Cerebellar cortex (tissue), 1 donor: ENCODE measurements at places on chromosomes 16 and 17.
A peak's percentile ranks its signal among the peaks of the same experiment; 100 is the strongest.

DNA sequence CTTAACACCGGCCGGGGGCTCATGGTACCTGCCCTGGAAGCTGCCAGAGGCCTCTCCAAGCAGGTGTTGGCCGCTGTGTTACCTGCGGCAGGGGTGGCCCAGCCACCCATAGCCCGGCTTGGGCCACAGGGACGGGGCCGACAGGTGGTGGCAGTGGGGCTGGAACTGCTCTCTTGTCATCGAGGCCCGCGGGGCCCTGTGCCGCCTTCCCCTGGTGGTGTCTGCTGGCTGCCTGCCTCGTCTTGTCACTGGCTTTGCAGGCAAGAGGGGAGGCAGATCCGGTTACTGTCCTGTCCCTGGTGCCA is 27.1 kb downstream of the GSE1 start:
- DNase-seq: no peak

GRCh38 chr16:53892155-53892554 is 188.2 kb downstream of the FTO start:
- DNase-seq: peak; percentile 91

GRCh38 chr17:17246879-17247278 is 9.9 kb upstream of the FLCN start:
- no peak for DNase-seq

- DNase-seq: no peak
Observed at GRCh38 chr16:55571191-55571897, 4.9 kb downstream of the CAPNS2 start.

DNA sequence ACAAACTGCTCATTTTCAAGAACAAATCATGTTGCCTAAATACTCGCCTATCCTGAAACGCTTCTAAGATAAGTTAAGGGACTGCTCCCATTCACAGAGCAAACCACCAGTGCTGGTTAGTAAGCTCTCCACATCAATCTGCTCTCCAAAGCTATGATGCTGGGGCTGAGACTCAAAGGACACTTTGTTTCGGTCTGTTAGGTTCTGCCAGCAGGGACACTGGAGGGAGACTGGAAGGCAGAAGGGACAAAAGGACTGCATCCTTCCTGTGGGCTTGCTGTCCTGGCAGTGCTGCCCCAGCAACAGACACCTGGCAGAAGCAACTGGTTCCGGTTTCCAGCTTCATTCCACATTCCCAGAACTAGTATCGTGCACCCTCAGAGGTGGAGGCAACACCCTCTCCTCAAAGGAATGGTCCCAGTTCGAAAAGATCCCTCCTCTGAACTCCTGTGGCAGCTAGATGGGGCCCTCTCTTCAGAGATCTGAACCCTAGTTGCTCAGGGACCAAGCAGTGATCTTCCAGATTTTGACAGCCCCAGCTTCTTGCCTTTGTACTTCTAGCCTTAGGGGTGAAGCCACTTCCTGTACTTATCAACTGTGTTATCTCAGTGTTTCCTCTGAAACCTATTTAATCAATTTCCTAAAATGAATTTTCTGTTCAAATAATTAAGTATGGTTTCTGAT is 73.4 kb upstream of the GSG1L start:
- DNase-seq: peak; percentile 31
